ENCODE measurements at places on chromosomes 5 and 9. TPM values are rescaled to one million over a fixed set of nuclear protein-coding genes. Genes with fewer than 3 reads are reported as not detected.

The JAKMIP2 gene
- total RNA-seq = 14.1 TPM

The MAT2B gene
- total RNA-seq = 84.7 TPM

The NFIL3 gene
- 22.0 TPM for total RNA-seq

The CCDC112 gene
- total RNA-seq = 6.5 TPM

The POU5F2 gene
- total RNA-seq = under 0.01 TPM

The SPINK7 gene
- total RNA-seq = not detected

The ANKRD18A gene
- under 0.01 TPM for total RNA-seq

The PTGES gene
- 4.0 TPM for total RNA-seq

The FIBCD1 gene
- 7.9 TPM for total RNA-seq

The FCHSD1 gene
- total RNA-seq = 18.3 TPM

The STPG3 gene
- total RNA-seq = not detected

The GARNL3 gene
- 2.4 TPM for total RNA-seq

The QRFP gene
- not detected for total RNA-seq

The KCTD16 gene
- total RNA-seq = 0.17 TPM

The NEURL1B gene
- total RNA-seq = 6.2 TPM

The NUTM2G gene
- not detected for total RNA-seq

The PCDHB1 gene
- total RNA-seq = not detected

The ITK gene
- total RNA-seq = not detected

The ERAP2 gene
- total RNA-seq = 14.9 TPM

The GFRA3 gene
- not detected for total RNA-seq

The GADD45G gene
- 0.15 TPM for total RNA-seq

The TNFAIP8 gene
- total RNA-seq = 19.2 TPM

The MEF2C gene
- 1.9 TPM for total RNA-seq
